ENCODE measurements at places on chromosomes 2 and 18. TPM values are rescaled to one million over a fixed set of nuclear protein-coding genes. Genes with fewer than 3 reads are reported as not detected.

PCARE gene
- not detected for total RNA-seq

CPO gene
- not detected for total RNA-seq

TMEM150A gene
- total RNA-seq = 10.8 TPM

NTSR2 gene
- not detected for total RNA-seq
